Activated CD8-positive, alpha-beta memory T cell treated with anti-CD3 and anti-CD28 coated beads for 4 hours (primary cell): ENCODE measurements at places on chromosomes 3 and 15.

- DNase-seq: no peak
These were observed 21.8 kb upstream of the POU1F1 start for GRCh38 chr3:87298111-87298718.

DNA sequence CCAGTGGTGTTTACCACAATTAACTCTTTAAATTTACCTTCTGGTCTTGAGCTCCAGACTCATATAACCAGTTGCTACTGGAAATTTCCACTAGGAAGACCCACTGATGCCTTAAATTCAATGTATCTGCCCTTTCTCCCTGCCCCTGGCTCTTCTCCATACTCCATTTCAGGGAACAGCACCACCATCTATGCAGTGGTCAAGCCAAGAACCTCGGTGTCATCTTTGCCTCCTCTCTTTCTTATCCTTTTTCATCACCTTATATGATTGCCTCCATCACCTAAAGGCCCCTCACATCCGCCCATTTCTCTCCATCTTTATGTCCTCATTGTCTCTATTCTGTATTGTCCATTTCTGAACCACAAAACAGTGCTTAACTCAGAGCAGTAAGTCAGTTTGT is 20.7 kb upstream of the MFSD1 start:
- DNase-seq: no peak

- no peak for DNase-seq
These were observed 1.2 kb downstream of the ZBTB11 start for GRCh38 chr3:101675709-101676215.

DNA sequence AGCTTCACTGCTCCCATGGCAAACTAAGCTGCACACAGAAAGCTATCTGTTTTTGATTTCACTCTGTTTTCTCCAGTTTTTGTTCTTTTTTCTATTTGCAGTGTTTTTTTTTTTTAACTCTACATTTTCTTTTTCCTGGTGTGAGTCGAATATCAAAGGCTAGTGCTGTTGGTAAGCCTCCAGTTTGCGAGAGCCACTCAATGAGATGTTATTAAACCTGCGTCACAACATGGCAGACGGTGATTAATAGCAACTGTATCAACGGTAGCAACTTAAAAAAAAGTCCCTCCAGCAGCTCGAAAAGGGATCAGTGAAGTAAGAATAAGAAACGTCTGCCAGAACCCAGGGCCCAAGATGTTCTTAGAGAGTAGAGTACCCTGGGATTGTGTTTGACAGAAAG is 84.1 kb downstream of the MEIS2 start:
- no peak for DNase-seq

- no peak for DNase-seq
These were observed 877 bp downstream of the NIT2 start for GRCh38 chr3:100335434-100335833.

DNA sequence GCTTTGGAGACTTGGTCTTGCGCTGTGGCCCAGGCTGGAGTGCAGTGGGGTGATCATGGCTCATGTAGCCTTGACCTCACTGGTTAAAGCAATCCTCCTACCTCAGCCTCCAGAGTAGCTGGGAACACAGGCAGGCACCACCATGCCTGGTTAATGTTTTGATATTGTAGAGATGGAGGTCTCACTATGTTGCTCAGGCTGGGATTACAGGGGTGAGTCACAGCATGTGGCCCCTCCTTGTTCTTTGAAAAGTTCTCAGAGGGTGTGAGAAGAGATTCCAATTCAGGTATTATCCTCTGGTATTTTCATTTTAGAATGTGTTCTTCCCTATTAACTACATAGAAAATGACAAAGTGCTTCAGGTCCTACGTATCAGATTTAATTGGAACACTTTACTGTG is 51.9 kb upstream of the RPL32 start:
- DNase-seq: no peak

DNA sequence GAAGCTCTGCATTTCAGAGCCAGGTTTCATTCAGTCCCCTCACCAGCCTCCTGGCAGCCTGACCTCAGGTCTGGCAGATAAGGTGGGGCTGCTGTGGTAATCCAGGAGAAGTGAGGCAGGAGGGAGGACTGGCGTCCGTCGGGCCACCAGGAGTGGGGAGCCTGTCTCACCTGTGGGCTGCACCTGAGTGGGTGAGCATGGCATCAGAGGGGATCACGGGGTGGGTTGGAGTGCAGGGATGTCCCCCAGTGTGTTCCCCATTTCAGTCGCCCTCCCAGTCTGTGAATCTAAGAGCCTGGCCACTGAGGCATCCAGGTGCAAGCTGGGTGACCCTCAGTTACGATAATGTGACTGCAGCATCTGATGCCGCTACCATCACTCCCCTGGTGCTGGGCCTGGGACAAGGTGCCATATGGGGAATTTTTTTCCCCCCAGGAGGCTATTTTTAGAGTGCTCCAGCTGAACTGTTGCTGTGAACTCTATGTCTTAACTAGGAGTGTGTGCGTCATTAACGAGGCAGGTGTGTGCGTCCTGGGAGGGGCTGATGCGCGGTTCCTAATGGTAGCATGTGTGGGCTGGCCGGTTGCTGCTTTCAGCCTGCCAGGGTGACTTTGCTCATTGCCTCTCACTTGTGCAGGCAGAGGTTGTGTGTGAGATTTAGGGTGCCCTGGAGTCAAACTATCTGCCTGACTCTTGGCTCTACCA is 165.2 kb downstream of the SLCO3A1 start:
- DNase-seq: no peak

DNA sequence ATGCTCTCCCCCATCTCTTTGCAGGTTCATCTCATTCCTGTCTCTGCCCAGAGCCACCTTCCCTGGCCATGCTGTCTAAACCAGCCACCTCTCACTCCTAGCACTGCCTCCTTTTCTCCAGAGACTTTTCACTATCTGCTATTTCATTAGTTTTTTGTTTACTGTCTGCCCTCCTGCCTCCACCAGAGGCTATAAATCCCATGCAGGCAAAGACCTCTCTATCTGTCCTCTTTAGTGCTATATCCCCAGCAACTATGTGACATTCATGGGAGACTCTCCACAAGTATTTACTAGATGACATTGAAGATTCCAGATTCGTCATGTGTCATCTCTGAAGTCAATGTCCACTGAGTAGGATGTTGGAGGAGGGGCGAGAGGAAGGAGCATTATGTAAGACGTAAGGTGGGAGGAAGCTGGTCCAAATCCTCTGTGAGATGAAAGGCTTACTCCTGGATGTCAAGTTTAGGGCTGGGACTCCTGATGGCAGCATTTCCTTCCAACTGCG is 3.4 kb upstream of the FAM43A start:
- DNase-seq: no peak

- DNase-seq: no peak
These were observed 166.0 kb downstream of the THSD4 start for GRCh38 chr15:71281256-71281655.

GRCh38 chr3:90035643-90036042 is 928.2 kb downstream of the EPHA3 start:
- no peak for DNase-seq

DNA sequence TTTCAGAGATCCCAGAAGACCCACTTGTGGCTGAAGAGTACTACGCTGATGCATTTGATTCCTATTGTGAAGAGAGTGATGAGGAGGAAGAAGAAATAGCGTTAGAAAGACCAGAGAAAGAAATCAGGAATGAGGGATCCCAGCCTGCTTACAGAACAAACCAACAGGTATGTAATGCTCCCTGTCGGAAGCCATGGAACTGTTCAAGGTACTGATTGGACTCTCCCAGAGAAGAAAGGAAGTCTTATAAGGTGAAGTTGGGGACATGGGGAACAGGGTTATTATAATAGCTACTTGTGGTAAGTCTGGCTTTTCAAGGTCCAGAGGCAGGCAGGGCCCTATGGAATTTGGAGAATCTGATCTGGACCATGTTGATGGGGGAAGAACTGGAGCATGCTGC is 153.1 kb upstream of the NUDT16 start:
- DNase-seq: no peak

DNA sequence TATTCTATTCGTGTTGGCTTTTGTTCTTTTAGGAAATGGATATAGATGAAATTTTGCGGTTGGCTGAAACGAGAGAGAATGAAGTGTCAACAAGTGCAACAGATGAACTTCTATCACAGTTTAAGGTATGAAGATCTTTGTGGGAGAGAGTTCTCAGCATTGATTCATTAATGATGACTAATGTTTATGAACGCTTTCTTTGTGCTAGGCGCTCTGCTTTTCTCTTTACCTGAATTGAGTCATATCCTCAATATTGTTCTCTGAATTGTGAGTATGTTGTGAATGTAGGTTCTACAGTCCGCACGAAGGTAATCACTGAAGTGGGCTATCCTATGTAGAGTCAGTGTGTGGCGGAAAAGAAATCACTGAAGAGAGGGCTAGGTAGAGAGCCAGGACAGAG is 81.2 kb downstream of the CHD2 start:
- DNase-seq: no peak

DNA sequence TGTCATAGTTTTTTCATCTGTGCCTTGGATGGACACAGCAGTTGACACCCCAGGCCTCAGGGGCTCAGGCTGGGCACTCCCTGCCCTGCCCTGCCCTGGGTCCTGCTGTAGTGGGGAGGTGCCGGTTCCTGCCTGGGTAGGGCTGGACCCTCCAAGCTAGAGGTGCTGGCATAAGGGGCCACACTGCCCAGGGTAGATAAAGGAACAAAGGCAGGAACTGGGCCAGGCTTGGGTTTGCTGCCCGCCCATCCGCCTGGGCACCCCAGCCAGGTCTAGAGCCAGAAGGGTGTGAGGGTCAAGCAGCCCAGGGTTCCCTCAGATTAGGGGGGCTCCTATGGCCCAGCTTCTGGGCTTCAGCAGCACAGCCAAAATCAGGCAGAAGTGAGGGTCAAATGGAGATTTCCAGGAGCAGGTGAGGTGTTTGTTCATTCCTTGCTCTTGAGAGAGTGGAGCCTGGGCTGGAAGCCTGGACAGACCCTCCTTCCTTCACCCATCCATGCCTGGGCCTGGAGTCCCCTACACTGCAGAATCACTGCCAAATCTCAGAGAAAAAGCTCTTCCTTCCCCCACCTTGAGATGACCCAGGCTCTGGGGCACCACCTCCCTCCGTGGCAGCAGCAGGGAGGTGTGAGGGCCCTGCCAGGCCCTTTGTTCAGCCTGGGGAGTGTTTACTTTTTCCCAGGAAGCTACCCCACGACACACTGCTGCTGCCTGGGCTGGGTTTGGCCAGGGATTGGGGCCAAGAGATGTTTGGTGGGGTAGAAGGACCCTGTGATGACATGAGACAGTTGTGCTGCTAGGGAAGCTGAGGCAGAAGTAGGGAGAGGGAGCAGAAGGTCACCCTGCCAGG is 7.1 kb downstream of the SEMA3F start:
- no peak for DNase-seq

DNA sequence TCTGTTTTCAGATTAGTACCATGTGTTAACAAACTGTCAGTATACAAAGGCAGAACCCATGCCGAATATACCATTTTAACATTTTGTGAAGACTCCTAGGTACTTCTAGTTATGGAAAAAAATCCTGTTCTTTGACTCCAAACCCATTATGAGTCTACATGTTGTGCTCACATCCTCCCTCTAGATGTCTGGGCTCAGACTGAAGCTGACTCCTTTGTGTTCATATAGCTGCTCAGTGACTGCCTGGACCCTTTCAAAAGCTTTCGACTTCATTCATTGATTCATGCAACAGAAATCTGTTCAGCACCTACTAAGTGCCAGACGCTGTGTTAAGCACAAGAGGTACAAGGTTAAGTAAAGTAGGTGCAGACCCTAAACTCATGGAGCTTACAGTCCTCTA is 60.5 kb downstream of the MEGF11 start:
- DNase-seq: no peak

DNA sequence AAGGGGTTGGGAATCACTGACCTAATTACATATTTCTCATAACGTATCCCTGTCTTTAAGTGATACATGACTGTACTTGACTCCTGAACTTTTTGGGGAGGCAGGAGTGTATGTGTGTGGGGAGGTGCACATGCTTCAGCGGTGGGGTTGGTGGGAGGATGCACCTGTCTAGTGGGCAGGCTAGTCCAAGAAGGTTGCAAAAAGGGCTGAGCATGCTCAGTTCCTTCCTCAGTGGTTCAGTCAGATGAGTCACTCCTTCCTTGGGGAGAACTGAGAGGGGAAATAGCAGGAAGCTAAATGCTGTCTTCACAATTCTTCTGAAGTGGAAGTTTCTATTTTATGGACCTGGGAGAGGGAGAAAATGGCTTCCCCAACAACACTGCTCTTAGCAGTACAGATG is 24.6 kb upstream of the AP4E1 start:
- DNase-seq: no peak

- DNase-seq: no peak
These were observed 513.1 kb upstream of the CBLB start for GRCh38 chr3:106381939-106382335.

DNA sequence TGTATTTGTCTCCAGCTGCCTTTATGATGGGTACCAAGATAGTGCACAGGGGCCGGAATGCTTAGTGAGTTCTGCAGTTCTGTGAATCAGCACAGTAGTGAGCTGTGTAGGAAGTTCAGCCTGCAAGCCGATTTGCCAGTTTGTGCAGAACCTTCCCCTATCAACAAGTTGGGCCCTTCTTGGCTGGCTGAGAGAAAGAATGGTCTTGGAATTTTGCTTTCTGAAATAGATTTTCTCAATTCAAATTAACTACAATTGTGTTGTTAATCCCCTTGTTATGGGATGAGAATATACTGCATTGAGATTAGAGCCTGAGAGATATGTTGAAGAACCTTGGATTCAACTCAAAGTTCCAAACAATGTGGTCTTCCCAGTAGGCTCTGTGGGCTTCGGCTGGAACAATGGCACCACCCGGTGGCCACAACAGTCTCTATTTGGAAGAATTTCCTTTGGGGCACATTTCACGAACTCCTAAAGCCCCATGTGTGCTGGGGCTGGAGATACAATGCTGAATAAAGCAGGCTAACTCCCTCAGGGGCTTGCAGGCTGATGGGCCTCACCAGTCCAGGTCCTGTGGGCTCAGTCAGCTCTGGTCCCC is 59.1 kb downstream of the TRIM42 start:
- DNase-seq: no peak

- no peak for DNase-seq
These were observed 9.5 kb upstream of the FSTL1 start for GRCh38 chr3:120460181-120460790.

- DNase-seq: no peak
These were observed 20.2 kb downstream of the ARNT2 start for GRCh38 chr15:80424381-80424780.

- no peak for DNase-seq
These were observed 49.3 kb downstream of the TMEM212 start for GRCh38 chr3:171892457-171892856.

DNA sequence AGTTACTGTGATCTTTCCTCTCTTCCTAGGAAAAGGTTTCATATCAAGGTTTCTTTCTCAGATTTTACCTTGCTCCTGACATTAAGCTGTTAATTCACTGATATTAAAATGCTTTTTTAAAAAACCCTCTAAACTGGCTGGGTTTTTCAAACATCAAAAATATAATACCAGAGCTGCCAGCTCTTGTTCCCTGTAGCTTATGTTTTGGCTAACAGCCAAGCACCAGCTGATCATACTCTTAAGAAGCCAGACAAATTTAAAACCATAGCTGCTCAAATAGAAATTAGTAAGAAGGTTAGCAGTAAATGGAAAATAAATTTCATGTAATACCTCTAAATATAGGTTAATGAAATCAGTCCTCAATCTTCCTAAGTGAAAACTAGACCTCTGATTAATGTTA is 657.5 kb downstream of the GRM7 start:
- no peak for DNase-seq

GRCh38 chr3:156014489-156014888 is 105.9 kb upstream of the KCNAB1 start:
- DNase-seq: no peak
